Keratinocyte (primary cell): ENCODE measurements at places on chromosomes 12 and 14. TPM values are rescaled to one million over a fixed set of nuclear protein-coding genes. Genes with fewer than 3 reads are reported as not detected.

Gene HECTD4
- 5.2 to 7.5 TPM (median 7.3 TPM) in 3 replicates for polyA plus RNA-seq

GRCh38 chr12:39012870-39013269 lies 107.5 kb upstream of the CPNE8 start:
- H3K4me1 ChIP-seq, result no peaks in the 10 kb centered on the region
- no peaks in the 10 kb centered on the region for H3K27me3 ChIP-seq
- DNase-seq, result no peak
- H3K36me3 ChIP-seq, result no peaks in the 10 kb centered on the region
- no peak overlapping the region for H3K4me3 ChIP-seq

Gene KRT72
- polyA plus RNA-seq, result not detected in 3 replicates

GRCh38 chr12:59453475-59453874 lies 142.4 kb upstream of the SLC16A7 start:
- no peak for DNase-seq
- no peaks in the 10 kb centered on the region for H3K36me3 ChIP-seq
- no peaks in the 10 kb centered on the region for H3K27me3 ChIP-seq

DNA sequence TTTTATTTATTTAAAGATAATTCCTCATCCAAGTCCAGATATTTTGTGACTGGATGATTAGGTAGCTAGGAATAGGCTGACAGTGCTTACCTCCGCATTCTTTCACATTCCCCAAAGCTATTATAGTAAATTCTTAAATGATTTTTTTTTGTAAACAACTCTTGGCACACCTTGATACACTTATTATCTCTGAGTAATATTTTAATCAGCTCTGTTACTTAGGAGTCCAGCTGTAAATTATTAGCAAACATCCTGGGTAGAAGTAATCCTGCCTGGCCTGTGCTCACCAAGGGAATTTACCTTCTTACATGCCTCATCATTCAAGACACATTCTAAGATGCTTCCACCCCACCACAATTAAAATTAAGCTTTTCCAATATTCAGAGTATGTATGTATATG lies 186.1 kb downstream of the SLC2A13 start:
- no peaks in the 10 kb centered on the region for H3K27me3 ChIP-seq
- H3K36me3 ChIP-seq, result no peaks in the 10 kb centered on the region
- H3K27ac ChIP-seq, result no peak overlapping the region
- H3K4me1 ChIP-seq, result no peaks in the 10 kb centered on the region
- H3K4me3 ChIP-seq, result no peak overlapping the region
- no peak for DNase-seq

GRCh38 chr14:104681689-104682074 lies 7.7 kb upstream of the INF2 start:
- H3K4me3 ChIP-seq, result peak overlapping the region; percentile 64
- H3K27ac ChIP-seq, result peak overlapping the region; percentile 99
- no peak for DNase-seq
- no peaks in the 10 kb centered on the region for H3K27me3 ChIP-seq
- peaks cover 46% of the 10 kb centered on the region for H3K4me1 ChIP-seq

- no peaks in the 10 kb centered on the region for H3K27me3 ChIP-seq
- DNase-seq, result no peak
- no peaks in the 10 kb centered on the region for H3K36me3 ChIP-seq
- H3K4me3 ChIP-seq, result no peak overlapping the region
- H3K27ac ChIP-seq, result no peak overlapping the region
- H3K4me1 ChIP-seq, result peaks cover 6% of the 10 kb centered on the region
These were observed 708.6 kb upstream of the TMEM132C start for GRCh38 chr12:127558361-127558760.

- no peak overlapping the region for H3K27ac ChIP-seq
- H3K4me1 ChIP-seq, result no peaks in the 10 kb centered on the region
- H3K27me3 ChIP-seq, result no peaks in the 10 kb centered on the region
- H3K36me3 ChIP-seq, result no peaks in the 10 kb centered on the region
These were observed 129.1 kb upstream of the PPFIA2 start for GRCh38 chr12:81888106-81888740.

DNA sequence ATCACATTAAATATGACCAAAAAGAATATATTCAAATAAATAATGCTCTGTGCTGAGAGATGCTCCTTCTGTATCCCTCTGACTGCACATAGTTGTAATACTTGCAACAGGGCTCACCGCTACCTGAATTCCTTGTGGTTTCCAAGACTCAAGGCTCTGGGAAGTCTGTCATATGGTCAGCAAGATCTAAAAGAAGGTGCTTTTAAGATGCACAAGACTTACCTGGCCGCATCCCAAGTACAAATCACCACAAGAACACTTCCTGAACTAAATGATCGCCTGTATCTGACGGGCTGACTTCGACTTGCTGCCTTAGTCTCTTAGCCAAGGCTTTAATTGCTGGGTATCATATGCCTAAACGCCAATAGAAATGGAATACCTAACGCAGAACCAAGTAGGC lies 67.2 kb downstream of the HECTD4 start:
- no peak for DNase-seq
- H3K4me1 ChIP-seq, result no peaks in the 10 kb centered on the region
- no peak overlapping the region for H3K27ac ChIP-seq
- no peaks in the 10 kb centered on the region for H3K27me3 ChIP-seq
- peaks cover 1% of the 10 kb centered on the region for H3K36me3 ChIP-seq

Gene RPS26
- polyA plus RNA-seq, result 663 to 1,841 TPM (median 663 TPM) in 3 replicates

- no peak for DNase-seq
- H3K27ac ChIP-seq, result no peak overlapping the region
- no peak overlapping the region for H3K4me3 ChIP-seq
- H3K4me1 ChIP-seq, result no peaks in the 10 kb centered on the region
These were observed 419.7 kb downstream of the ADAMTS20 start for GRCh38 chr12:43132291-43132690.

- peaks cover 28% of the 10 kb centered on the region for H3K4me1 ChIP-seq
- H3K4me3 ChIP-seq, result no peak overlapping the region
- no peak overlapping the region for H3K27ac ChIP-seq
- no peaks in the 10 kb centered on the region for H3K27me3 ChIP-seq
These were observed 129.0 kb upstream of the MED13L start for GRCh38 chr12:116406529-116406928.

DNA sequence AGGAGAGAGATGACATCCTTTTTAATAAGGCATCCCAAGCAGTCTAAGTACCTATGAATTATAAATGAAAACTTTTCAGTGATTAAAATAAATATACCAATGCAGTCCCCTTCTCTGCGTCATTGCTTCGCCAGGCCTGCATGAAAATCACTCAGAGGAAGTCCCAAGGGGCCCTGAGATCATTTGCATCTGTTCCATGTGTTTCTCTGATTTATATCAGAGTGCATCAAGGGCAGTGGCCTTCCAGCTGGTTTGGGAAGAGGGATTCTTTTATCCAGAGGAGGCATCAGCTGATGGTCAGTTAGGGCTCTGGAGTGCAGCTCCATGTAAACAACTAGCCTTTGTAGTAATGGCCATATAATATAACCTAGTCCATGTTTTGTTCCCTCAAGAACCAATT lies 210.1 kb downstream of the RGS6 start:
- no peak overlapping the region for H3K27ac ChIP-seq
- no peaks in the 10 kb centered on the region for H3K4me1 ChIP-seq
- H3K36me3 ChIP-seq, result no peaks in the 10 kb centered on the region
- no peaks in the 10 kb centered on the region for H3K27me3 ChIP-seq
- no peak for DNase-seq
- no peak overlapping the region for H3K4me3 ChIP-seq

- peaks cover 41% of the 10 kb centered on the region for H3K27me3 ChIP-seq
- H3K27ac ChIP-seq, result no peak overlapping the region
- no peak for DNase-seq
- no peaks in the 10 kb centered on the region for H3K36me3 ChIP-seq
These were observed 31.2 kb downstream of the TAS2R7 start for GRCh38 chr12:10771132-10771733.
